ENCODE measurements at places on chromosomes 1 and 21.

GRCh38 chr21:26140164-26140579, 30.4 kb downstream of the APP start:
- no peak for DNase-seq

GRCh38 chr1:220927442-220927841, 48.2 kb downstream of the HLX start:
- DNase-seq = no peak

DNA sequence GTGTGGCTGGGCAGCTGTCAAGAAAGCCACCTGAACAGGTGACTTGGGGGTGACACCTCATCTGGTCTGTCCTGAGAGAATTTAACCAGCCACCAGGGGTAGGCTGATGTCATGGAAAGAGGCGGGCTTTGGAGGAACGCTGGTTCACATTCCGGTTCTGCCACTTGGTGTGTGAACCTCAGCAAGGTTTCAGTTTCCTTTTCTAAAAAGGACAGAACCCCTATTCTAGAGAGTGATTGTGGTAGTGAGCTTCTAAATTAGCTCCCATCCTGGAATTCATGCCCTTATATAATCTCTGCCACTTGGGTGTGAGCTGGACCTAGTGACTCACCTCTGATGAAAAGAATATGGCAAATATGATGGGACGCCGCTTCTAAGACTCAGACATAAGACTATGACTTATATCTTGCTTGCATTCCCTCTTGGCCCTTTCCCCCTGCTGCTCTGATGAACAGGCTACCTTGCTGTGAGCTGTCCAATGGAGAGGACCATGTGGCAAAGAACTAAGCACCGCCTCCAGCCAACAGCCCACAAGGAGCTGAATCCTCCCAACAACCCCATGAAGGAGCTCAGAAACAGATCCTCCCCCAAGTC, 332.1 kb downstream of the RRAGC start:
- no peak for DNase-seq

DNA sequence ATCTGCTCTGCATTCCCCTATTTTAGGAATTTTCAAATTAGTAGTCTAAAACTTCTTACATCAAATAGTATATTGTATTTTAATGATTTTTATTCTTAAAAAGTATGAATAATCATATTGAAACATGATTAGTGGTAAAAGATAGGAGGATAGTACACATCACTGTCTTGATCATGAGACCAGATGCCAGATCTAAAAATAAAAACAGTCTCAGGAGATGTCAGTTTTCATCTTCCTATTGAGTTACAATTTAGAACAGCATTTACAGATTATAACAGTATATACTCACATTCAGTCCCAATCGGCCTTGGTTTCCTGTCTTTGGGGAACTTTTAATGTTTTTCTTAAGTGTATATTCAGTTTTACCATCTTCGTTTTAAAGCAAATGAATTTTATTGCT, 95.9 kb downstream of the USP25 start:
- DNase-seq = no peak

- no peak for DNase-seq
Observed at GRCh38 chr1:187114792-187115191, 286.0 kb downstream of the PLA2G4A start.

- DNase-seq = no peak
Observed at GRCh38 chr1:233791721-233792120, 112.8 kb upstream of the SLC35F3 start.

- DNase-seq = no peak
Observed at GRCh38 chr21:26389971-26390641, 183.0 kb downstream of the CYYR1 start.

DNA sequence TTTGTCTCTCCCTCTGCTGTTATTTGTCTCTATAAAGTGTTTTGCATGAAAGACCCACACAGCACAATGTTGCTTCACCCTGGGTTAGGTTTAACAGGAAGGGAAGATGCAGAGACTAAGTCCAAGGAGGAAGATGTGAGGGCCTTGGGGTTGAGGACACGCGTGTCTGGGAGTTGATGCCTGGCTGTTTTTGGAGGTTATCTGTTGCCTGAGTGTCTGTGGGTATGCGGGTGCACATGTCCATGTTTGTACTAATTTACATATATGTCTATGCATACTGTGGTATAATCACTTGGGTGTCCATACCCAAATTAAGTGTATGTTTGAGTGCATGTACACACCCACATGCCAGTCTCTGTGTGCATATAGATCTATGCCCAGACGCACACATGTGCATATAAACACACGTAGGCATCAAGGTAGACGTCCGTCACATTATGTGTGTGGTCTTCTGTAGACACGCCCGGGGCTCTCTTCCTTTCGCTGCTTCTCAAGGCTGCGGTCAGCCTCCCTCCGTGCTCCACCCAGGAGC, 962 bp upstream of the MAN1C1 start:
- no peak for DNase-seq

- no peak for DNase-seq
Observed at GRCh38 chr1:109650609-109651008, 5.3 kb upstream of the GSTM4 start.

- DNase-seq = no peak
Observed at GRCh38 chr1:9782897-9783296, 40.9 kb downstream of the CLSTN1 start.

- DNase-seq = no peak
Observed at GRCh38 chr1:88973520-88974137, 18.8 kb downstream of the KYAT3 start.

DNA sequence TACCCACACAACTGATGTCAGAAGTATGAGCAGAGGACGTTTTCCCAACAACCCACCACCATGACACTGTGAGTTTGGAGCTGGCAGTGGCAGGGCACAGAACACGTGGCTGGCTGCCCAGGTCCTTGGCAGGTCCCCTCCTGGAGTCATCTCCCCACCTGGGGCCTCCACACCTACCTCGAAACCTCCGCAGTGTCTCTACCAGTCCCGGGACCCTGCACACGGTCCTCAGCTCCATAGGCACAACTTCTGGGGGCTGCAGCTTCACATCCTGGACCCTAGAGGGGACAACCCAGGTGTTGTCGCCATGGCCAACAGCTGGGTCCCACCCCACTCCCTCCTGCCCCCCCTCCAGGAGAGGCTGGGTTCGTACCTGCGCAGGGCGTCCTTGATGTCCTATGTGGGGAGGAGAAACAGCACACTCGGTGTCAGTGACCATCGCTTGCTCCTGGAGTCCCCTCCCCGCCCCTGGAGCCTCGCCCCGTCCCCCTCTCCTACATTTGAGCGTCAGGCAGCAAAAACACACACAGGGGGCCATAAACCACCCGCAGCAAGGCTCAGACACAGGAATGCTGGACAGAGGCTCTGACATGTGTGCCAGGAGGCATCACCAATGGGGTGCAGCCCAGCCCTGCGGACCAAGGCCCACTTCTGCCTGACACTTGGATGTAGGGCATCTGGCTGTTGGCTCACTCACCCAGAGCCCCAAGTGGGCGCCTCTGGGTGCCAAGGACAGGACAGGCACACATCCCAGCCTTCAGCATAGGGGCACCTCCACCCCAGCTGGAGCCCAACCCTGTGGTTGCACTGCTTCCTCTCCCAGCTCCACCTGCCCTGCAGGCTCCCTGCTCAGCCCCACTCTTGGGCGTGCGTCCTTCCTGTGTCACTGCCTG, 9.6 kb downstream of the TRIM11 start:
- DNase-seq = no peak

GRCh38 chr1:189103956-189104355, 1373.7 kb downstream of the BRINP3 start:
- DNase-seq = no peak

DNA sequence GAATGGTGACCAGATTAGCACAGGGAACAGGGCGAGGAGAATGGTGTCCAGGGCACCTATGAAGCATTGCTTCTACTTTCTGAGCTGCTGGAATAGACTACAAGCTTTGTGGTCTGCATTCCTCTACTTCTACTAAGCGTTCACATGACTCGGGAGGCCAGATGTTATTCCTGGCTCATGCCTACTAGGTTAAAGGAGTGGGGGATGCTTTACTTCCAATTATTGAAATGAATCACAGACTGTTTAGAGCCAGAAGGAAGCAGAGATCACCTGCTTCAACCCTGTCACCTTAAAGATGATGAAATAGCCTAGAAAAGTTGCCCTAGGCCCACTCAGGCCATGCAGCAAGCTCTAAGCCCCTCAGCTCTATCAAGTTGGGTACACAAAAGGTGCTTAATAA, 633.5 kb downstream of the KIF26B start:
- no peak for DNase-seq

DNA sequence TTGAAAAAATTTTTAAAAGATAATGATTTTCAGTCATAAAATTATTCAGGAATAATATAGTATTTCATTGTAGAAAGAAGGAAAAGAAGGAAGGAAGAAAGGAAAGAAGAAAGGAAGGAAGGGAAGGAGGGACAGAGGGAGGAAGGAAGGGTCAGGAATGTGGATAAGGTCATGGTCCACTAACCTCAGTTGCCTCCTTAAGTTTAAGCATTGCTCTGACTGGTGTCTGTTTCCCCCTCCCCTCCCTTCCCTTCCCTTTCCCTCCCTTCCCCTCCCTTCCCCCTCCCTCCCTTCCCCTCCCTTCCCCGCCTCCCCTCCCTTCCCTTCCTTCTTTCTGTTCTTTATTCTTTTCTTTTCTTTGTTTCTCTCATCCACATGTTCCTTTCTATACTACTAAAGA, 95.7 kb downstream of the PLPPR5 start:
- DNase-seq = no peak

- DNase-seq = no peak
Observed at GRCh38 chr1:168833801-168834224, 104.8 kb upstream of the DPT start.

DNA sequence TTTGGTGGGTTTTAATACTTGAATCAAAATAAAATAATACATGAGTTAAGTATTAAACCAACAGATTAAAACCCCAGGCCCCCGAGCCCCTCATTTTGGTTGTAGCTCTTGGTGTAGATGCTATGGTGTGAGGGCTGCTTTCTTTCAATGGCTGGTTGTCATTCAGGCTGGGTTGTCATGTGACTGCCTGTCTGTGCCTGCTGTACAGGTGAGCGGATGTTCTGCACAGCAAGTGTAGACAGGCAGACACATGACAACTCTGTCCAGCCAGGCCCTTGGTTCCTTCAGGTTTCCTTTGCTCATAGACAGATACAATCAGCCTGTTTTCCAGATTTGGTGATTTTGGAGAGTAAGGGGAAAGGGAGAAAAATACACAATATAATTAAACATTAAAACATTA, 281.9 kb upstream of the C1orf105 start:
- DNase-seq = no peak

DNA sequence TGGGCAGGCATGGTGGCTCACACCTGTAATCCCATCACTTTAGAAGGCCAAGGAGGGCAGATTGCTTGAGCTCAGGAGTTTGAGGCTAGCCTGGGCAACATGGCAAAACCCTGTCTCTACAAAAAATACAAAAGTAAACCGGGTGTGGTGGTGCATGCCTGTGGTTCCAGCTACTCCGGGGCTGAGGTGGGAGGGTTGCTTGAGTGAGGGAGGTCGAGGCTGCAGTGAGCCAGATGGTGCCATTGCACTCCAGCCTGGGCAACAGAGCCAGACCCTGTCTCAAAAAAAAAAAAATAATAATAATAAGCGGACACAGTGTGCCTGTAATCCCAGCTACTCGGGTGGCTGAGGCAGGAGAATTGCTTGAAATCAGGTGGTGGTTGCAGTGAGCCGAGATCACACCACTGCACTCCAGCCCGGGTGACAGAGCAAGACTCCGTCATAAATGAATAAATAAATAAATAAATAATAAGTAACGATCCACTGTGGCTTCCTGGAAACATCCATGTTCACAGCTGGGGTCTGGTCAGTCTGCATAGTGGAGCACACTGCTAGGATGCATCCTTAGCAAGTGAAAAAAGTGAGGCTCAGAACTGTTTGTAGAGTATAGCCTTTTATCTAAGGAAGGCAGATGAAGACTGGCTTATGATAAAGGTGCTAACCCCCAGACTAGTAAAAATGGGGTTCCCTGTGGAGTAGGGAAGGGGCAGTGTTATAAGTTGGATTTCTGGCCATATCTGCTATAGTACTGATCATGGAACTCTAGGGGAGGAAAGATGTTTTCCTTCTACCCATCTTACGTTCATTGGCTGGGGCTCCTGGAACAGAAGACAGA, 15.7 kb downstream of the PKNOX1 start:
- DNase-seq = no peak

GRCh38 chr1:31413405-31414001, 490 bp downstream of the SERINC2 start:
- DNase-seq = no peak

DNA sequence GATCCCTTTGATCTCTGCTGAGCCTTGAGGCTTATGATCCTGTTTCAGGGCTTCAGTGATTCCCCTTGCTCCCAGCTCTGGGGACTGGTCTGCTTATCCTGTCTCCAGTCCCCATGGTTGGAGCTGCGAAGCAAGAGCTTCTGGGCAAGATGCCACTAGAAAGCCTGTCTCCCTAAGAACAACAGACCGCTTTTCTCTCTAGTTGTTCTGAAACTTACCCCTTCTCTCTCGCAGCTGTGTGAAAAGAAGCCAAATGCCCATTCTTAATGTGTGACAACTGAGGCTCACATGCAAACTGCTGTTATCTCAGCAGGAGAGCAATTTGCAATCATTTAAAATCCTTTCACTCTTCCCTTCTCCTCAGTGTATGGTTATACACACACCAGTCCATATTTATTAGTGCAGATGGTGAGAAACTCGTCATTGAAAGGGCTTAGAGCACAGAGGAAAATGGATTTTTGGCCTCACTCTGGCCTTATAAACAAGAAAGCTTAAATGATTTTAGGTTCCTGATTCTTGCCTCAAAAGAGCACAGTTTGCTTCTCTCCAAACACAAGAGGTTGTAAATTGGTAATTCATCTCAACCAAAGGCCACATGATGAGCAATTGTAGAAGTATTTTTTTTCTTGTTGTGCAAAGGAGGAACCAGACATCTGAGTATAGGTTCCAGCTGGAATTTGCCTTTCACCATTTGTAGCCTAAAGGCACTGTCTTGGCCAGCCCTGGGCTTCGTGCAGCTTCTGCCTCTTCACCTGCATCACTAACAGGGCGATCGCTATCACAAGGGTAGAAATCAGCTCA, 179.2 kb upstream of the LMO4 start:
- DNase-seq = no peak

DNA sequence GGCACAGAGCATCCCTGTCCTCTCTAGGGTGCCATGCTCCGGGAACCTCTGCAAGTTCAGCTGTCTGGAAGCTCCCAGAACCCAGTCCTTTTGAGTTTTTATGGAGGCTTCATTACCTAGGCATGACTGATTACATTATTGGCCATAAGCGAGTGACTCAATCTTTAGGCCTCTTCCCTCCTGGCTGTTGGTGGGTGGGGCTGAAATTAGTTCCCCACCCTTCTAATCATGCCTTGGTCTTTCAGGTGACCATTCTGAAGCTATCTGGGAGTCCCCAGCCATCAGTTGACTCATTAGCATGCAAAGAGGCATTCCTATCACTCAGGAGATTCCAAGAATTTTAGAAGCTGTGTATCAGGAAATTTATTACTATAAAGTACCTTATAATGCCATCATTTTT, 46.6 kb downstream of the WLS start:
- DNase-seq = no peak
